ENCODE measurements at places on chromosomes 11 and 22.
A peak's percentile ranks its signal among the peaks of the same experiment; 100 is the strongest.

GRCh38 chr11:111921541-111922230 lies 3.0 kb downstream of the C11orf52 start:
- no peak for DNase-seq

GRCh38 chr11:16605894-16606783 lies 132.3 kb upstream of the C11orf58 start:
- DNase-seq: peak; percentile 44

GRCh38 chr11:118612378-118612777 lies 5.0 kb downstream of the PHLDB1 start:
- DNase-seq: no peak

DNA sequence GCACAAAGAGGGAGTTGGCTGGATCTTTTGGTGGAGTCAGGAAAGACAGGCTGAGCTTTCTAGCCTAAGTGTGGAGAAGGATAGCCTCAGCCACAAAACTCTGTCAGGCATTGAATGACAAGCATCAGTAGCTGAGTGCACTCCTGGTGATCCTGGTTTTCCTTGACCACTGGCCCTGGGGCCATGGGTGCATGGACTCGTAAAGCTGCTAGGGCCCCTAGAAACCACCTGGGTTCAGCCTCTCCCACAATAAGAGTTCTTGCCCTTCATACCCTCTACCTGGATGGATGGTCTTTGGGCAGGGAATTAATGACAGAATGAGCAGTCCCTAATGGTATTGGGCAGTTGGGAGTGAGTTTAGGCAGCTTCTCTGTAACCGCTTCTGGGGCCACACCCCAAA lies 22.9 kb downstream of the TUB start:
- DNase-seq: no peak

GRCh38 chr22:43624144-43624998 lies 187.7 kb downstream of the EFCAB6 start:
- DNase-seq: no peak

DNA sequence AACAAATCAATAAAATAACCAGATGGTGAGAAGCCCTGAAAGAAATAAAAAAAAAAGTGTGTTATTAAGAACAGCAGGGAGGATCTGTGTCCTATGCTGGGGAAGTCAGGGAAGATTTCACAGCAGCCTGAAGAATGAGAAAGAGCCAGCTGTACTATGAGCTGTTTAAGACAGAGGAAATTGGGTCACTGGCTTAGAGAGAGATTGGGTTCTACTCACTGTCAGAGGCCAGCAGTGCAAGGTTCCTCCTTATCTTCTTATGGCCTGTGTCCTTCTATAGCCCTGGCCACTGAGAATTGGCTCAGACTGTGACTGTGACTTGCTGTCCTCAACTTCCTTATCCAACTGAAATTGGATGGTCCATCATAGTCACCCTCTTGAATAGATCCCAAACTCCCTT lies 54.8 kb upstream of the FDX1 start:
- no peak for DNase-seq

GRCh38 chr11:66542362-66542761 lies 3.5 kb downstream of the ZDHHC24 start:
- DNase-seq: no peak

GRCh38 chr11:69938206-69938605 lies 119.0 kb upstream of the FGF3 start:
- DNase-seq: no peak

- no peak for DNase-seq
These were observed 45.3 kb upstream of the GALNT18 start for GRCh38 chr11:11667056-11667455.

- no peak for DNase-seq
These were observed 131.4 kb upstream of the POU2AF2 start for GRCh38 chr11:111114091-111114490.

DNA sequence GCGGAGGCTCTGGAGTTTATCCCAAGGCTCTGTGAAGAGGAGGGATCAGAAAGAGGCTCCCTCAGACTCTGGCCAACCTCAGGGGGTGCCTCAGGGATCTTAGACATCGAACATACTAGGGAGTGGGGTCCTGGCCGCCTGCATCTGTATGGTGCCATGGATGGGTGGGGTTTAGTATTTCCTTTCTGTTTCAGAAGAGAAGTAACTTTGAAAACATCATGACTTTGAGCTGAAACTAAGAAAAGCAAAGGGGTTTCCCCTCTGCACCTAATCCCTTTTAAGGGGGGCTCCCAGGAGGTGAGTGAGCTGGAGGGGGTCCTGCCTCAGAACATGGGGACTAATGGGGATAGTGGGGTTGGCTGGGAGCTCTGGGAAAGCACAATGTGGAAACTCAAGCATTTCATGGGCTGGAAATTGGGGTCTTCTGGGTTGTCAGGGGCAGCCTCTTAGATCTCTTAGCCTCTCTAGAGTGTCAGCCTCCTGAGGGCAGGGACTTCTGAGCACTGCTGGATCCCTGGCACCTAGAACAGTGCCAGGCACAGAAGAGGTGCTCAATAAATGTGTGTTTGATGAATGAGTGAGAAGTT lies 11.8 kb upstream of the SSTR3 start:
- DNase-seq: no peak

DNA sequence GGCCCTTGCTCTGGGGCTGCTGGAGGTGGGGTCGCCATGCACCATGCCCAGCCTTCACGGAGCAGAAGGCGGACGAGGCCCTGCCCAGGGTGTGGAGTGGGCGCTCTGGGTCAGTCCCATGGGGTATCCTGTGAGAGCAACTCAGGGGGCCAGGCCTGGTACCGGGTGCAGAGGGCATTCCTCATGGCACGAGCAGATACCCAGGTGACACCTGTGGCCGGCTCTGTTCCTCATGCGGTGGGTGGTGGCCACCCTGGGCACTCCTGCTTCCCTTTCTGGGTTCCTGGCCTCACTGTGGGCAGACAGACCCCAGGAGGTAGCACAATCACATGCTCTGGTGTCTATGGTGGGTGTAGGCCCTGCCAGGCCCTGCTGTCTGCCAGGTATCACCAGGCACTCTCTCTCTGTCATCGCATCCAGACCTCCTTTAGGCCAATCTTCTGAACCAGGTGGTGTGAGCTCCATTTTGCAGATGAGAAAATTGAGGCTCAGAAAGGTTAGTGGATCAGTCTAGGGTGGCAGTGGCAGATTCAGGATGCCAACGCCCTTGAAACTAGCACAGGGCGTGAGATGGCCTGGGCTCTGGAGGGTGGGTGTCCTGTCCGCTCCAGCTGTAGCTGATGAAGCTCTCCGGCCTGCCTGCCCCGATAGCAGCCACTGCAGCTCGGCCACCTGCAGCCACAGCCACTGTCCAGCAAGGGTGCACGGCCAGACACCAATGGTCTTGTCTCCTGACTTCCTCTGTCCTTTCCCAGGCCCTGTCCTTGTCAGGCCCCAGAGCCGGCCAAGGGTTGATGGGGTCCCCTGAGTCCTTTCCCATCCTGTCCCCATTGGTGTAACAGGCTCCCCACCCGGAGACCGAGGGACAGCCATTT lies 15.1 kb downstream of the DGKZ start:
- no peak for DNase-seq

DNA sequence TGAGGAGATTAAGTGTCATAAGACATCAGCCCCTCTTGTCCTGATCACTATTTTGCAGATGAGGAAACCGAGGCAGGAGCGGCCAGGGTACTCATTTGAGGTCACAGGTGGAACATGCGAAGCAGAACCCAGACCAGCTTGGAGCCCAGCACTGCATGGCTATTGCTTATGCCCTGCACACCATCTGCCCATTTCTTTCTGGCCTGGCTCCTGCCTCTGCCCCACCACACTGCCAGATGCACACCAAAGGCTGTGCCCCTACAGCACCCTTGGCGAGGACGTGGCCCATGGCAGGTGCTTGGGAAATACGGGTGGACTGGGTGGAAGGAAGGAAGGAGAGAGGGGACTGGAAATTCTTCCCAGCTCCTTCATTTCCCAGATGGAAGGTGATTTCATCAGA lies 222.9 kb downstream of the CTTN start:
- DNase-seq: no peak

GRCh38 chr22:38645430-38645829 lies 10.8 kb downstream of the FAM227A start:
- no peak for DNase-seq

DNA sequence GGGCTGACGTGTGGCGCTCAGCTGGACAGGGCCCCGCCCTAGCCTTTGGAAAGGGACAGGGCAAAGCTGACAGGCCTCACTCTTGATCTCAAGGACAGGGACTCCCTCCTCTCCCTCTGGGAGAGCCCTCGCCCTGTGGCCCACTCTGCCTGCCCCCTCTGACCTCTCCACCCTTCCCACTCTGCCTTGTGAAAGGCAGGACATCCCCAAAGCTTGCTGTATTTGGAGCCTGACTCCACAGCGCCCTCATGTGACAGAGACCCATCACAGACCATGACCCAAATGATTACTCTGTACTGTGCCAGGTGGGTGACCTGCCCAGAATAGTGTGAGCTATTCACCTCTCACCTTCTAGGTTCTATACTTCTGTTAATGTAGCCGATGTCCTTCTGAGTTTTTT lies 18.8 kb downstream of the P2RY2 start:
- DNase-seq: no peak

- no peak for DNase-seq
These were observed 14.0 kb downstream of the SGSM1 start for GRCh38 chr22:24819911-24820461.

GRCh38 chr11:23112987-23113886 lies 253.0 kb upstream of the CCDC179 start:
- DNase-seq: no peak

DNA sequence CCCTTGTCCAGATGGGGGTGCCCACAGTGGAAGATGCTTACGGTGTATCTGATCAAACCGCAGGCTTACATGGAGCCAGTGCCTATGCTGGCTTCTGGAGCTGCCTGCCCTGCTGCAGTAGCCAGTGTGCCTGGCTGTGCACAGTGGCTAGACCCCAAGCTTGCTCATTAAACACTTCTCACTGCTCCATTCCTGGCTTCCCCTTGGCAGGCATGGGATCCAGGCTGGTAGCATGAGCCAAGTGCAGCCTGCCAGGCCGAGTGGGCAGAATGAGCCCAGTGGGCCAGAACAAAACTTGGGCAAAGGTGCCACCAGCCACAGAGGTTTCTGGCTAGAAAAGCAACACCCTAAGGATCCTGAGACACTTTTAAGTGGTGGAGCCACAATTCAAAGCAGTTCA lies 55.4 kb upstream of the B3GNT6 start:
- no peak for DNase-seq

- peak; percentile 55 for DNase-seq
These were observed 11.8 kb upstream of the MIEF1 start for GRCh38 chr22:39490135-39490798.

- DNase-seq: no peak
These were observed 691.0 kb upstream of the API5 start for GRCh38 chr11:42620796-42621195.

- DNase-seq: no peak
These were observed 148.1 kb downstream of the DYNC2H1 start for GRCh38 chr11:103257360-103257759.

DNA sequence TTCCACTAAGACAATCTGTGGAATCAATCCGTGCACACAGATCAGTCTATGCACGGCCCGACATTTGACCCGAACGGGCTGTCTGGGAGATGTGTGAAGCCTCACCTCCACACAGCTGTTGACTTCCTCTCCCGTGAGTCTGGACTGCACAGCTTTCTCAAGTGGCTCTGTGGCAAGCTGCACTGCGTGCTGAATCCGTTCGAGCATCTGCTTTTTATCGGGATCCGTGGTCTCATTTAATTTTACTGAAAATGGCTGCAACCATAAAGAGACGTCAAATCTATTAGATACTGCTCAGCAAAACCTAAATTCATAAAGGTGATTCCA lies 19.3 kb downstream of the CARS1 start:
- no peak for DNase-seq

GRCh38 chr11:65992056-65992455 lies 9.9 kb downstream of the EIF1AD start:
- no peak for DNase-seq

DNA sequence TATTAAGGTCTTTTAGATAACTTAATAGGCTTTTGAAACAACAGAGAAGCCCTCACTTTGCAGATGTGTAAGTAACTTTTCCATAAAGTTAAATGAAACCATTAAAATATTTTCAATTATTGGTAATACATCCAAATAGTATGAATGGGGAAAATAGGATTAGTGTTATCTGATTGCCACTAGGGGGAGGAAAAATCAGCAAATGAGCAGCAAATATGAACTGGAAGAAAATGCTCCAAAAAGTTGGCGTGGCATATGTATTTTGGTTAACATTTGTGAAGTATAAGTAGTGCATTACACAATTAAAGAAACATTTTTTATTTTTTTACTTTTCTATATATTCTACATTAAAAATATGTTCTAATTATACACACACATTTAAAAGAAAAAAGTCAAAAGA lies 259.8 kb upstream of the ANO5 start:
- no peak for DNase-seq

DNA sequence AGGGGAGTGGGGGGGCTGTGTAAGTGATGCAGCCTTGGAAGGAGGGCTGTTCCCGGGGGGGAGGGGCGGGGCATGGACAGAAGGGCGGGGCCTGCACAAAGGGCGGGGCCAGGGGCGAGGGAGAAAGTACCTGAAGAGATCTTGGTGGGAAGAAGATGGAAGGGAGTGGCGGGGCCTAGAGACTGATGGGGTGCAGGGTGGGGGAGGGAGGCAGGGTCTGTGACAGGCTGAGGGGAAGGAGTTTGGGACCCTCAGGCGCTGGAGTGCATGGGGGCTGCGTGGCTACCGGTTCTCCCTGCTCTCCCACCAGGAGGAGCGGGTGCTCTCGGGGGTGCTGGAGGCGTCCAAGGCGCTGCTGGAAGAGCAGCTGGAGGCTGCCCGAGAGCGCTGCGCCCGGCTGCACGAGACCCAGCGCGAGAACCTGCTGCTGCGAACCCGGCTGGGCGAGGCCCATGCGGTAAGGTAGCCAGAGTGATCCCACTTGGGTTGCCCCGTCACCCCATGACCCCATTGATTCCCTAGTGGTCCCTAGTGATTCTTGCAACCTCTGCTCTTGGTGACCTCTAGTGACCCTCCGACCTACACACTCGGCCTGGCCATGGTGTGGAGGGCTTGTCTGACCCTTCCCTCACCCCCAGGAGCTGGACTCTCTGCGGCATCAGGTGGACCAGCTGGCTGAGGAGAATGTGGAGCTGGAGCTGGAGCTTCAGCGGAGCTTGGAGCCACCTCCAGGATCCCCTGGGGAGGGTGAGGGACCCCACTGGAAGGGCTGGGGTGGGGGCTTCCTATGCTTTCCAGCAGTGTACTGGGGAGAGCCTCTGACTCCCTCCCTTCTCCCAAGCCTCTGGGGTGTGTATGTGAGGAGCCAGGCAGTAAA lies 3.1 kb downstream of the CCDC88B start:
- DNase-seq: no peak

GRCh38 chr11:31640611-31641010 lies 131.0 kb downstream of the ELP4 start:
- no peak for DNase-seq

Measured in amygdala (tissue), 56 donors.